ENCODE measurements at places on chromosomes 11 and 22. TPM values are rescaled to one million over a fixed set of nuclear protein-coding genes. Genes with fewer than 3 reads are reported as not detected.

The KDM2A gene
- 42.6 TPM for total RNA-seq

The BEST1 gene
- 7.7 TPM for total RNA-seq

The DUSP8 gene
- total RNA-seq, result 0.51 TPM

The SCGB1D2 gene
- not detected for total RNA-seq

The SCN4B gene
- total RNA-seq, result 10.4 TPM

The BCO2 gene
- total RNA-seq, result 1.0 TPM

The FOLR3 gene
- total RNA-seq, result 0.99 TPM

The OR5P2 gene
- total RNA-seq, result not detected

The GSTT2B gene
- total RNA-seq, result 9.9 TPM

The NXPE2 gene
- total RNA-seq, result not detected

The SPTBN2 gene
- total RNA-seq, result 0.51 TPM

The RASD2 gene
- total RNA-seq, result under 0.01 TPM

The NELL1 gene
- not detected for total RNA-seq

The HTR3B gene
- not detected for total RNA-seq

The CHRM1 gene
- not detected for total RNA-seq

The OR51B2 gene
- not detected for total RNA-seq

The SLC6A5 gene
- total RNA-seq, result not detected

The IFITM1 gene
- 41.6 TPM for total RNA-seq

The PHOX2A gene
- not detected for total RNA-seq

The RFPL1 gene
- total RNA-seq, result not detected

The VPREB3 gene
- total RNA-seq, result not detected

The BATF2 gene
- total RNA-seq, result 2.1 TPM

The MIOX gene
- under 0.01 TPM for total RNA-seq

The ABTB2 gene
- 5.8 TPM for total RNA-seq

The SLC22A12 gene
- total RNA-seq, result not detected

The DLG2 gene
- 2.1 TPM for total RNA-seq

The MS4A4A gene
- not detected for total RNA-seq

The C2CD3 gene
- total RNA-seq, result 6.2 TPM

The STX5 gene
- 44.9 TPM for total RNA-seq

The OR1S1 gene
- total RNA-seq, result not detected

The GRAMD1B gene
- 0.26 TPM for total RNA-seq

The RAG2 gene
- total RNA-seq, result not detected

The CDC42BPG gene
- 0.33 TPM for total RNA-seq
